ENCODE measurements at places on chromosomes 7 and 10. TPM values are rescaled to one million over a fixed set of nuclear protein-coding genes. Genes with fewer than 3 reads are reported as not detected.

- H3K36me3 ChIP-seq: no peaks in the 10 kb centered on the region
- no peaks in the 10 kb centered on the region for H3K27me3 ChIP-seq
- H3K4me3 ChIP-seq: no peak overlapping the region
- DNase-seq: no peak
- peaks cover 7% of the 10 kb centered on the region for H3K4me1 ChIP-seq
Measured at GRCh38 chr10:35448687-35449662, 112.7 kb downstream of the CCNY start.

- no peaks in the 10 kb centered on the region for H3K27me3 ChIP-seq
- DNase-seq: no peak
- no peak overlapping the region for H3K4me3 ChIP-seq
- H3K4me1 ChIP-seq: peaks cover 7% of the 10 kb centered on the region
- H3K27ac ChIP-seq: peak overlapping the region; percentile 20
Measured at GRCh38 chr10:93420944-93421825, 60.9 kb downstream of the MYOF start.

DNA sequence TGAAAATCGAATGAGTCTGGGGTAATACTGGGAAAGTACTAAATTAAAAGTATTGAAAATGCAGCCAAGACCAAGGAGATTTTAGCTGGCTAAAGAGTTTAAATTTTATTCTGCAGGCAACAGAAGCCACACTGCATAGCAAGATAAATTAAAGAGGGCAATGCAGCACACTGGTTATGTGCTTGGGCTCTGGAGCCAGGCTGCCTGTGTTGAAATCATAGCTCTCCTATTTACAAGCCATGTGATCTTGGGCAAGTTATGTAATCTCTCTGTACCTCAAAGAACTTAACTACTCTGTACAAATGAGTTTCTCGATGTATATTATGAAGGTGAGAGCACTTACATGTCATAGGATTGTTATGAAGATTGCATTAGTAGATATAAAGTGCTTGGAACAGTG, 9.9 kb downstream of the SLC25A13 start:
- H3K27me3 ChIP-seq: no peaks in the 10 kb centered on the region
- H3K36me3 ChIP-seq: no peaks in the 10 kb centered on the region
- no peak overlapping the region for H3K27ac ChIP-seq
- DNase-seq: no peak

GRCh38 chr7:101125989-101126650, 784 bp upstream of the SERPINE1 start:
- H3K36me3 ChIP-seq: no peaks in the 10 kb centered on the region
- no peak overlapping the region for H3K4me3 ChIP-seq
- H3K27ac ChIP-seq: peak overlapping the region; percentile 97
- no peaks in the 10 kb centered on the region for H3K27me3 ChIP-seq
- DNase-seq: peak; percentile 81

DNA sequence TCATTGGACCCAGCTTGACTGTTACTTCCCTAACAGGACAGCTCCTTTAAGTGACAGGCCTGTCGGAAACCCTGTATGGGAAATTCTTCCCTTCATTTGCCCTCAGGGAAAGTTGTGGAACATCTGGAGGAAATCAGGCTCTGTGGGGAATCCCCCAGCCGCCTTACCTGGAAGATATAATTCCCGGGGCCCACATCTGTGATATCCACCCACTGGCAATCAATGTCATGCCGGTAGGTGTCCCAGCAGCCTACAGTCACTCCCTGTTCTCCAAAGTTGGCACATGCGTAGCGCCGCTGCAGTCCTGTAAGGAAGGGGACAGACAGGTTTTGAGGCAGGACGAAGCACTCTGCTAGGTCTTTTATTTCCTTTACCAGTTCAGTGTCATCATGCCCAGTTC, 16.6 kb downstream of the LOXL4 start:
- H3K4me3 ChIP-seq: no peak overlapping the region
- H3K27me3 ChIP-seq: no peaks in the 10 kb centered on the region
- H3K36me3 ChIP-seq: no peaks in the 10 kb centered on the region
- H3K27ac ChIP-seq: no peak overlapping the region

- no peaks in the 10 kb centered on the region for H3K27me3 ChIP-seq
- H3K4me3 ChIP-seq: no peak overlapping the region
- H3K4me1 ChIP-seq: no peaks in the 10 kb centered on the region
- H3K36me3 ChIP-seq: no peaks in the 10 kb centered on the region
Measured at GRCh38 chr7:66952343-66953043, 31.5 kb downstream of the TMEM248 start.

- H3K4me1 ChIP-seq: no peaks in the 10 kb centered on the region
- no peak overlapping the region for H3K4me3 ChIP-seq
- H3K27me3 ChIP-seq: no peaks in the 10 kb centered on the region
- no peaks in the 10 kb centered on the region for H3K36me3 ChIP-seq
- DNase-seq: no peak
Measured at GRCh38 chr10:29756451-29756850, 121.7 kb upstream of the SVIL start.

DNA sequence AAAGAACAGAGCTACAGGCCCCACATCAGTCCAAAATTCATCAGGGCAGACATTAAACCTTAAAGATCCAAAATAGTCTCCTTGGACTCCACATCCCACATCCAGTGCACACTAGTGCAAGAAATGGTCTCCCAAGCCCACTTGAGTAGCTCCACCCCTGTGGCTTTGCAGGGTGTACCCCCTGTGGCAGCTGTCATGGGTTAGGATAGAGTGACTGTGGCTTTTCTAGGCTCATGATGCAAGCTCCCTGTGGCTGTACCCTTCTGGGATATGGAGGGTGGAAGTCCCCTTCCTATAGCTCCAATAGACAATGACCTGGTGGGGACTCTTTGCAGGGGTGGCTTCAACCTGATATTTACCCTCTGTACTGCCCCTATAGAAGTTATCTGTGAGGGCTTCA, 128.8 kb upstream of the DKK1 start:
- no peaks in the 10 kb centered on the region for H3K27me3 ChIP-seq
- H3K4me3 ChIP-seq: no peak overlapping the region

DNA sequence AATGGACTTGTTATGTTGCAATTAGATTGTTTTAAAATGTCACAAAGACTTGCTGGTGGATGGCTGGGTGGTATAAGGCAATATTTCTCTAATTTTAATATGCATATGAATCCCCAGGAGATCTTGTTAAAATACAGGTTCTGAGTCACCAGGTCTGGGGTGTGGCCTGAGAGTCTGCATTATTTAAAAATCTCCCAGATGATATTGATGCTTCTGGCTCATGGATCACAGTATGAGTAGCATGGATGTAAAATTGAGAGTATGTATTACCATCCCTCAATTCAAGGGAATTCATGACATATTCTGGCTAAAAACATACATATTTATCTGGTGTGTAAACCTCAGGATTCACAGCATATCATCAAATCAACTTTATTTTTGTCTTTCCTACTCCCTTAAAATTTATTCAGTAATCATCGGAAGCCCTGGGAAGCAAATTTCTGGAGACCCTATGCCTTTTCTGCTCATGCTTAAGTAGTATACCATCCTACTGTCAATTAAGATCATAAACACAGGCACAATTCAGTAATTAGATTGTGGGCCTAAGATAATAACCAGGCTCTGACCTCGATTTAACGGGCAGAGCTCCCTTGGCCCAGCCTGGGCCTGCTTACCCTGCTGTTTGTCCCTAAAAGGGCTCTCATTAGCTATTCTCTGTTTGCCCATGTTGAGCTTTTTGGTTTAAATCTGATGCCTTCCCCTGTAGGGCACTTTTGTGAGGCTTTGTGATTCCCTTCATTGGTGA, 29.6 kb upstream of the ICA1 start:
- H3K27ac ChIP-seq: no peak overlapping the region
- DNase-seq: no peak
- no peaks in the 10 kb centered on the region for H3K36me3 ChIP-seq
- no peaks in the 10 kb centered on the region for H3K4me1 ChIP-seq
- H3K4me3 ChIP-seq: no peak overlapping the region

DNA sequence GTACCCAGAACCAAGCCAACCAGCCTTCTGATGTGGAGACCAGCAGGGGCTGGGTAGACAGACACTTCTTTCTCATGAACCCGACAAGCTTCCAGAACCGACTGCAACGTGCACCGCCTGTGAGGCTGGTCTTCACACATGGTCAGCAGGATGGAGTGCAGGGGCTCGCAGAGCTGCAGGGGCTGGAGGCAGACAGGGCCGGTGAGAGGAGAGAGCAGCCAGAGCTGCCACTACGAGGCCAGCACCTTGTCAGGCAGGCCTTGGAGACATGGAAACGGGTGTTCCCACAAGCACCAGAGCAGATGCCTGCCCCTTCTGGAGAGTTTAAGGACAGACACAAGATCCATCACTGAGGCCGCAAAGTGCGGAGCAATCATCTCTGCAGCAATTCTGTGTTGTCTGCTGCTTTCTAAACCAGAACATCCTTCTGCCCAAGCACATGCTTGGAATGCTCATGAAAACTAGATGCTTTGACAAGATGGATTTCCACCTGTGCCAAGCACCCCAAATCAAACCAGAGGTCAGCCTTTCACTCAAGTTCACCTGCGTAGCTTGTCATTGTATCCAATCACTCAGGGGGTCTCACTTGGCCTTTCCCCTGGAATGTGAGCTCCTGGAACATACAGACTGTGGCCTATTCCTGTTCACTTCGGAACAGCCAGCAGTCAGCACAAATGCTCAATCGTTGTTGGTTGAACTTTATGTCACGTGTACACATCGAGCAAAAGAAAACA, 32.2 kb downstream of the FRMPD2 start:
- H3K4me3 ChIP-seq: no peak overlapping the region
- no peaks in the 10 kb centered on the region for H3K27me3 ChIP-seq
- no peaks in the 10 kb centered on the region for H3K36me3 ChIP-seq
- no peak overlapping the region for H3K27ac ChIP-seq
- H3K4me1 ChIP-seq: no peaks in the 10 kb centered on the region
- no peak for DNase-seq

The CYP26C1 gene
- 0.41 TPM for total RNA-seq

The IQUB gene
- 9.9 TPM for total RNA-seq

The GHRHR gene
- not detected for total RNA-seq

The UTF1 gene
- not detected for total RNA-seq

The OPALIN gene
- total RNA-seq: not detected

The GATA3 gene
- total RNA-seq: 0.28 TPM

The TRIM74 gene
- not detected for total RNA-seq

All from uterus (tissue), 4 donors.